NCI-H1417 (cell line): ENCODE measurements at places on chromosomes 6 and 20.

DNA sequence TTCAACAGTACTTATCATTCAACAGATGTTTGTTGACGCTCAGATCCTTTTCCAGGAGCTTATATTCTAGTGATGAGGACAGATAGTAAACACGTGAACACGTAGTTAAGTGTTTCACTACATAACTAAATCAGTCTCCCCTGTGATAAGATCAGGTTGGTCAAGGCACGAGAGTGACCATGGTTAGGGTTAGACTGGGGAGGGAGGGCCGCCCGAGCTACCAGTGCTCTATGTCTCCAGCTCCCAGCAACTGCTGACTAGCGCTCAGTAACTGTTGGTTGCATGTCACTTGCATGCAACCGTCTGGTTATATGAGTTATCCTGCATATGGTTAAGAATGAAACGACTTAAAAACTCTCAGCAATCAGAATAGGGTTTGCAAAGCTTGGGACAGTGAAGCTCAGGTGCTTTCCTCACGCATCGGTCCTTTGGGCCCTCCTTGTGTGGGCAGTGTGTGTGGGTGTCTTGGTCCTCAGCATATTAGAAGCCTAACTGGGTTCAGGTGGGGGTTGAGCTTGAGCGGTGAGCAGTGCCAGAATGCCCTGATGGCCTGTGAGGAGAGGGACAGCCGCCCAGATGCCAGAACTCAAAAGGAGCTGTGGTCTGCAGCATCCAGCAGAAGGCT lies 120.8 kb downstream of the ARID1B start:
- DNase-seq = no peak

GRCh38 chr6:147205690-147206600 lies 1.7 kb downstream of the STXBP5 start:
- no peak for DNase-seq

GRCh38 chr6:162618448-162619002 lies 109.0 kb downstream of the PRKN start:
- DNase-seq = no peak

GRCh38 chr6:15755526-15755925 lies 92.7 kb upstream of the DTNBP1 start:
- DNase-seq = no peak

DNA sequence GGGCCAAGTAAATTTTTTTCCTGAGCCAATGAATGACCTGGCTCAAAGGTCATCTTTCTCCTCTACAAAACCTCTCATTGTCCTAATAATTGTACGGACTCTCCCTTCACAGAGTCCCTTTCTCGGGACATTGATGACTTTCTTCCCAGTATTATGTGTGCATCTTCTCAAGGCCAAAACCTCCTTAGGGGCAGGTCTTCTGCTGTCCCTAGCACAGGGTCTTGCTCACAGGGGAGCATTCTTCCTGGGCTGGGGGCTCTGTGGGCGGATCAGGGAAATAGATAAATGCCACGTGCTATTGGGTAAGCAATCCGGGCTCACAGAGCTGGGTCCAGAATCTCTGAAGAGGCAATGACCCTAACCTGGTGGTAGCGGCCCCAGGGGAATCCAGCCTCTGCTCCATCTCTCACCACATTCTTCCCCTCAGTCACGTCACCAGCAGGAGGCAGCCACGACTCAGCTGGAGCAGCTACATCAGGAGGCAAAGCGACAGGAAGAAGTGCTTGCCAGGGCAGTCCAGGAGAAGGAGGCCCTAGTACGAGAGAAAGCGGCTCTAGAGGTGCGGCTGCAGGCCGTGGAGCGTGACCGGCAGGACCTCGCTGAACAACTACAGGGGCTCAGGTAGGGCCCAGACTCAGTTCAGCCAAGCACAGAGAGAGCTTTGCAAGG lies 23.5 kb downstream of the CEP250 start:
- no peak for DNase-seq

GRCh38 chr6:30463651-30464618 lies 25.4 kb upstream of the HLA-E start:
- no peak for DNase-seq

GRCh38 chr20:34547844-34548613 lies 10.5 kb upstream of the MAP1LC3A start:
- no peak for DNase-seq

- DNase-seq = no peak
These were observed 670 bp downstream of the NCOA5 start for GRCh38 chr20:46089167-46089416.

GRCh38 chr6:15588971-15589634 lies 73.7 kb downstream of the DTNBP1 start:
- no peak for DNase-seq
